ENCODE measurements at places on chromosomes 1 and 21.

- DNase-seq, result no peak
These were observed 8.0 kb upstream of the RNPC3 start for GRCh38 chr1:103517380-103518047.

- DNase-seq, result no peak
These were observed 1.4 kb downstream of the MASP2 start for GRCh38 chr1:11045428-11046269.

DNA sequence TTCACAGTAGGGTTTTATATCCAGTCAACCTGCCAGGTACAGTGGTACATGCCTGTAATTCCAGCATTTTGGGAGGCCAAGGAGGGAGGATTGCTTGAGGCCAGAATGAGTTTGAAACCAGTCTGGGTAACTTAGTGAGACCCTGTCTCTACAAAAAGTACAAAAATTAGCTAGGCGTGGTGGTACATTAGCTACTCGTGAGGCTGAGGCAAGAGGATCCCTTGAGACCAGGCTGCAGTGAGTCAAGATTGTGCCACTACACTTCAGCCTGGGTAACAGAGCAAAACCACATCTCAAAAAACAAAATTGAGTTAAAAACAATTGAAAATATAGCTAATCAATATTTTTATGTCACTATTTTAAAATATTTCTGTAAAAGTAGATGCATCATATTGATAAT lies 33.2 kb downstream of the DDI2 start:
- DNase-seq, result no peak

- DNase-seq, result no peak
These were observed 1.5 kb upstream of the PRSS38 start for GRCh38 chr1:227813962-227814361.

GRCh38 chr1:199685369-199685768 lies 342.1 kb upstream of the NR5A2 start:
- no peak for DNase-seq

DNA sequence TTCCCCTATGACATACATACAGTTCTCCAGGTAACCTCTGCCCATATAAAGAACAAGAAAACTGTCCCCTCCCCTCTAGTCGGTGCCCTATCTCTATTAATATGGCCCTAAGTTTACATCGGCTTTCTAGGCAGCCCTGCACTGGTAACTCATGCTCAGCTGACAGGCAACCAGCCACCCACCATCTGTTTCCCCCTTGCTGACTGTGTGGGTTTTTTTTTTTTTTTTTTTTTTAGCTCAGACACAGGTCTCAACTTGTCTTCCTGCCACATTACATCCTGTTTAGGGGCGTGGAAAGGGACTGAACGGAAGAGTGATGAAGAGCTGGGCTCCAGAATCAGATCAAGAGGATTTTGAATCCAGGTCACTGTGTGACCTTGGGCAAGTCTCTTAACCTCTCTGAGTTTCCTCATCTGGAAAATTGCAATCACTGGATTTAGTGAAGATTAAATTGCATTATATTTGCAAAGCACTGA lies 14.0 kb downstream of the LAPTM5 start:
- peak; percentile 87 for DNase-seq

DNA sequence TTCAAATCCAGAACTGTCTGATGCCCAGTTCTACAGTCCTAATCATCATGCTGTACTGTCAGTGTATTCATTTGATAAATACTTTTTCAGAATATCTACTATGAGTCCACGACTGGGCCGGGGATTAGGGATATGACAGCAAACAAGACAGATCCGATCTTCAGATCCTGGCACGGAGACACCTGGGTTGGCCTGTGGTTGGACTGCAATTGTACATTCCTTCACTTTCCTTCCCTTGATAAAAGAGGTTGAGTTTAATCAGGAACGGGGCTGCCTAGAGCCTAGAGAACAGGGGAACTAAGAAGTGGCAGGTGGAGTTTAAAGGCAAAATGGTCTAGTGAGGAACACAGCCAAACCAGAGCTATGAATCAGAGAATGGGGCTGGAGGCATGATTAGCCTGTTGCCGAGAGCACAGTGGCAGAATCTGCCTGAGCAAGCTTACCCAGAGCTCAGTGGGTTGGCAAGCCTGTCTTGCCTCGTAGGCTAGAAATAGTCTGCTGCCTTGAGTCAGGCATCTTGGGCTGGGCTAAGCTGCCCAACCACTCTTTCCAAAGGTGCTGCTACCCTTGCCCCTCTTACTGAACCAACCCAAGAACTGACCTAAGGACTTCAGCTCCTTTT lies 38.1 kb upstream of the PTCH2 start:
- no peak for DNase-seq

DNA sequence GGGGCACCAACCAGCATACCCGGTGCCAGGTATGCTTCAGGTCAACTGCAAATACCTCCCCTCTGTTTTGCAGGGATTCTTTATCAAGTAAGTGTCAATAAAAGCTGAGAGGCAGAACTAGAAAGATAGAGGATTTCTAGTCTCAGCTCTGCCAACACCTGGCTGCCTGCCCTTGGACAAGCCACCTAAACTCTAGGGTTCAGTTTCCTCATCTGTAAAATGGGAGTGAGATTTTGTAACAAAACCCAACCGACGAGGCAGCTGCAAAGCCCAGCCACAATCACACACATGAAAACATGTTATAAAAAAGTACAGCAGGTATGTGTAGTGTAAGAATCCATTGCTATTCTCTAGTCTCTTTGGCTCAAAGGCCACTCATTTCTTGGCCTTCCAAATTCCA lies 8.2 kb downstream of the SSBP3 start:
- DNase-seq, result no peak

DNA sequence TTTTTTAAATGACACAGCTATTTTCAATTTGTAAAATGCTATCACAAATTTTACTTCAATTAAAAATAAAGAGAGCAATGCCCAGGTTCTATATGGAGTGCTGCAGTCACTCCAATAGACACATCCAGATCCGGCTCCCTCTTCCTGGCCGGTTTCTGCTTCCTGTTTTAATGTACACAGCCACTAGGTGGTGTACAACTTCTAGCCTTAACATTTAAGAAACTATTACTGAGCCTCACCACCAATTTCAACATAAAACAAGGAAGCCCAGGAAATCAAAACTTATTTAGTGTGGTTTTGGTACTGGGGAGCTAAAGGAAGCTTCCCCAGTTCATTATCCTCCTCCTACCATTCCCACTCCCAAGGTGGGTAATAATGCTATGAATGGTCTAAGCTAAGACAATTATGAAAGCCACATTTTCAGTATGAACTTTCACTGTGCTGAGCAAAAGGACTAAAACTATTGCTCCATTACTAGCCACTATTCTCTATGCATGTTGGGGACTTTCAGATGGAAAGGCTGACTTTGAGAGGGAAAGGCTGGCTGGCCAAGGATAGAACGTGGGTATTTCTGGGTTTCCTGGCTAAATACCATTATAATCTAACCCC lies 25.5 kb upstream of the MTMR11 start:
- peak; percentile 66 for DNase-seq

DNA sequence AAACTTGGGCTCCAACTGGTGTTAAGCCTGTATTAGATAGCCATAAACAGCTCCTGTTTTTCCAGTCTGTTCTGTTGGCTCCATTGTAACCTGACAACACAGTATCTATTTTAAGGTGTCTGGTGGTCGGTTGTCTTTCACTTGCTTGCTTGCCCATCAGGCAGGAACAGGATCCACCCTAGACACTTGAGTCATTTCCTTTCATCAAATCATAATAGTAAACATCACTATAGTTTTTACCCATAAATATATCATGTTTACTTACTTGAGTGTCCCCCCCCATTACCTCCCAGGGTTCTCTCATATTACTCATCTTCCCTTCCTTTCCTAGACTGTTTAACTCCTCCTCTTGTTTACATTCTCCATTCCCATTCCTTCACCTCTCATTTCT lies 2.9 kb downstream of the DDI2 start:
- peak; percentile 13 for DNase-seq

GRCh38 chr1:118998171-118998570 lies 10.0 kb upstream of the TBX15 start:
- no peak for DNase-seq

DNA sequence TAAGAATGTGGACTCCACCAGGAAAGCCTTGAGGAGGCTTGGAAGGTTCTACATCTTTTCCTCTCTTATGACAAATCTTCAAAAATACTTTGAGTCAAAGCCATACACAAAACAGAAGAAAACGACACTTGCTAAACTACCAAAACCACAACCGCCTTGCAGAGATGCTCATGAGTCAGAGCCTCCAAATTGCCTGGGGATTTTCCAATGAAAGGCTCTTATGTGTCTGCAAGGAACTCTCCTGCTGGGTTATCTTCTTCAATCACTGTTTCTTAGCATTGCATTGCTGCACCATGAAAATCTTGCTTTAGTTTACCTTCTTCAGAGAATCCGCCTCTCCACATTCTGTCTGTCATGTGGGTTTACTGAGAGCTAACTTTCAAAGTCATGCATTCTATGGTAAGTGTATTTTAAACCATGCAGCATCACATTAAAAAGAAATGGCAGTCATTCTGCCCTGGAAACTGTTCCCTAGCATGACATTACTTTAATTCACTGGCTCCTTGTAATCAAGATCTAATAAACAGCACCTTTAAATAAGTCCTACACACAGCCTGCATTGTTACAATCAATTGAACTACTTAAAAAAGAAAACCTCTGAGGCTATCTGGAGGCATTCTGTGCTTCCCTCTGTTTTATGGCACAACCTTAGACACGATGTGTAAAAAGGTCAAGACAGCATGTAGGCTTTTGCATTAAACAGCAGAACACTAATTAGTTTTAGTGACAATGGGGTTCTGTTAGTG lies 210.0 kb upstream of the FOXD3 start:
- no peak for DNase-seq

DNA sequence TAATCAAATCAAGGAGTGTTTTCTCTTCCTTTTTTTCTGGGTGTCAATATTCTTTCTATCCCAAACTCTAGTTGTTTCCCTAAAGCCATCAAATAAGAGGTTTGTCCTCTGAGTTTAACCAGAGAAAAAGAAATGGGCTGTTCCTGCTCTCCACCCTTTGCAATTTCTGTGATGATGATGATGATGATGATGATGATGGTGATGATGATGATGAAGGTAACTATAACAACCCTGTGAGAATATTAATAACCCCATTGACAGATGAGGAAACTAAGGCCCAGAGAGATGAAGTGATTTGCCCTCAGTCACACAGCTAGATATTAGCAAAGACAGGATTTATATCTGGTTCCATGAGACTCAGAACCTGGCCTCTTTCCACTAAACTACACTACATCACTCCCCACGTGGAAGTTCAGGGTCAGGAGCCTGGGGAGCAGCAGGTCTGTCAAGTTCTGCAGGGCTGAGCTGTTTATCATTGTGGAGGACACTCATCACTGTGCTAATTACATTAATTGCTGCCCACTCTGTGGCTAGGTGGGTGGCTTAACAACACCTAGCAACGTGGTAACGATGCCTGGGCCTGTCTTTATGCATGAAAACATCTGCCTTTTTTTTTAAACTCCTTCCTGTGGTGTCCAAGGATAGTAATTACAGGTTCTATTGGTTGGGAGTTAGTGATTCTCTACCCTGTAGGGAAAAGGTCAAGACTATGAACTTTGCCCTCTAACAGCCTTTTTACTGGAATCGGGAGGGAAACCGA lies 19.0 kb upstream of the JUN start:
- DNase-seq, result no peak

DNA sequence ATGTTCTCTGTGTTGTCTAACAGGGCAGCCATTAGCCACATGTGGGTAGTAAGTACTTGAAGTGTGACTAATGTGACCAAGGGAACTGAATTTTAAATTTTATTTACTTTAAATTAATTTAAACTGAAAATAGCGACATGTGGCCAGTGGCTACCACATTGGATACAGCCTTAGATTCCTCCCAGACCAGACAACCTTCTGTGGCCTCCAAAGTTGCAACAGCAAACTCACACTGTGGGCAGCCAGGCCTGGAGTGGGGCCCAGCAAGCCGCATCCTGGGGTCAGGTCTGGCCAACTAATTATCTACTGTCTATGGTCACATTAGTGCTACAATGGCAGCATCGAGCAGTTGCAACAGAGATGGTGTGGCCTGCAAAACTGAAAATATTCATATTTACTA lies 11.7 kb downstream of the EIF2D start:
- no peak for DNase-seq

DNA sequence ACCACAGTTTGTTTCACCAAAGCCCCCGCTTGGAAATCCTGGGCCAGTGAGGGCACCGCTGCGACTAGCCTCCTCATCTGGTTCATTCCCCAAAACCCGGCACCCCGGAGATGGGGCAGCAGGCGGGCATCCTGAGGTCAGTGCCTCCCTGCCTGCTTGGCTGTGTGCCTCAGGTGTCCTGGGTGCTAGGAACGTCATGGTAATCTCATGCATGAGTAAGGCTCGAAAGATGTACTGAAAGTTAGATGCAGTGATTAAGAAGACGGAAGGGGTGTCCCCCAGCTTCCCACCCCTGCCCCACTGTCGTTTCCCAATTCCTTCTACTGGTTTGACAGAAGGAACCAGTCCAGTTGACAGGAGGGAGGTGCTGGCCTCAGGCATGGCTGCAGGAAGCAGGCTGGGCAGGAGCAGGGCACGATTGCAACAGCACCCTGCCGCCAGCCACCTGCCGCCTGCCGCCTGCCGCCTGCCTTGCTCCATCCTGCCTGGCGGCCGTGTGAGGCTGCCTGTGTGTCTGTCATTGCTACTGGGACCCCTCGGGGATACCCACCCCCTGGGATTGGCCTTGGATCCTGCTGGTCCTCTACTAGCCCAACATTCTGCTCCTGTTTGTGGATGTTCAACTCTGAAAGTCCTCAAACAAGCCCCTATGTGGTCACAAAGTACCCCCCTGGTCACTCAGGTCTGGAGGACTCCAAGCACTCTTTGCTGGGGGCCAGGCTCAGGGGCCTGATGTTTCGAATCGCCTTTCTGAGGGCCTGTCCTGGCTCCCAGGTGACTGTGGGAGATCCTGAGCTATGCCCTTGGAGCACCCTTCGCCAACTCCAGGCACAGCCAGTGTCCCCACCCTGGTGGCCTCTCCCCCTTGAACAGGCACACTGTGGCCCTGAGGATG lies 73.0 kb upstream of the IFFO2 start:
- DNase-seq, result no peak

DNA sequence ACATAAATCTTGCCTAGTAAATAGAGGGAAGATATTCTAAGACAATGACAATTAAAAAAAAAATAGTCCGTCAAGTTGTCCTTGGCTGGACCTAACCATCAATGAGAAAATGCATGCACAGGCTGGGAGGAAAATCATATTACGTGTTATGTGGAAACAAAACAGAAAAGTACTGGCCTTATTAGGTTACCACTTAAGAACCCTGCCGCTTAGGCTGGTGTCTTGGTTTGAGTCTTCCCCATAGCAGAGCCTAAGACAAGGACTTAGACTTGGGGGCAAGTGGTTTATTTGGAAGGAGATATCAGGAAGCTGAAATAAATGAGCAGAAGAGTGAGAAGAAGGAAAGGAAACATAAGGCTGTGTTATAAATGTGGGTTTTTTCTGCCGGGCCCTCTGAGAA lies 186.4 kb downstream of the MRPL39 start:
- no peak for DNase-seq

All from CD4-positive, alpha-beta T cell treated with Interleukin-6 at 100 ng/mL for 8 hours (primary cell).